AG10803 (cell line): ENCODE measurements at places on chromosomes 16 and 17.
A peak's percentile ranks its signal among the peaks of the same experiment; 100 is the strongest.

DNA sequence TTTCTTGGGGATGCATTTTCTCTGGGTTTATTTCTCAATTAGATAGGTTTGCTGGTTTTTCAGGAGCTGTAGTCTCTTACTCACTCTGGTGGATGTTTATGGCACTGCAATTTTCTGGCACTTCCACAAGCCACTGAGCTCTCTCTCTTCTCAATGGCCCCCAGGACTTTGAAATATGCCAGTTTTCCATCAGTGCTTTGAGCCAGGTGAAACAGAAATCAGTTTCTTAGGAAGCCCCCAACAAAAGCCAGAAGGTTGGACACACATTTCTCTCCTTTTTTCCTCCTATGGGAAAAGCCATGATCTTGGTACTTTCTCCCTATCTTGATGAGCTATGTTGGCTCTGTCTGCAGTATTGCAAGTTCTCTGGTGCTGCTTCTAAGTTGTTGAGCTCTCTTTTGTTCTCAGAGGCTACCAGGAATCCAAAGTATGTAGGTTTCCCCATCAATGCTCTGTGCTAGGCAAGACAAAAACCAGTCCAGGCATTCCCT, 90.7 kb upstream of the SMIM36 start:
- peak; percentile 56 for DNase-seq

GRCh38 chr16:47627085-47627639, 166.0 kb downstream of the PHKB start:
- no peak for DNase-seq

- DNase-seq = no peak
Observed at GRCh38 chr16:56662357-56663354, 4.9 kb downstream of the MT1F start.

DNA sequence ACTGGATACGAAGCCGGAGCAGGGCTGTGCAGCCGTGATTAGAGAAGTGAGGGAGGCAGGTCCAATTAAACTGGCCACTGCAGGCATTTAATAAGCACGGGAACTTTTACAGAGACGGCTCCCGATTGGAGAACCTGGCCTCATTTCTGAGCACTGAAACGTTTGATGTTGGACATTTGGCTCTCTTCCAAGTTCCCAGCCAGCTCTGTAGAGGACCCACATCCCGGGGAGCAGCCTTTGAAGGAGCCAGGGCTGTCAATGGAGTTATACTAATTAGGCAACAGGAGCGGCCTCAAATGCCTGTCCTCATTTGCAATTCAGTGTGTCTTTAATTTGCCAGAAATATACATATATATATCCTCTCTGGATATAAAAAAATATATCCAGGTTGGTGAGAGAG, 499.4 kb upstream of the C16orf82 start:
- DNase-seq = no peak

GRCh38 chr16:74450236-74450635, 29.0 kb upstream of the CLEC18B start:
- DNase-seq = peak; percentile 32

- DNase-seq = no peak
Observed at GRCh38 chr16:11067697-11068141, 123.4 kb downstream of the CLEC16A start.

- DNase-seq = no peak
Observed at GRCh38 chr17:14303343-14304221, 2.7 kb downstream of the HS3ST3B1 start.

- DNase-seq = no peak
Observed at GRCh38 chr16:49463529-49463928, 89.9 kb downstream of the C16orf78 start.

DNA sequence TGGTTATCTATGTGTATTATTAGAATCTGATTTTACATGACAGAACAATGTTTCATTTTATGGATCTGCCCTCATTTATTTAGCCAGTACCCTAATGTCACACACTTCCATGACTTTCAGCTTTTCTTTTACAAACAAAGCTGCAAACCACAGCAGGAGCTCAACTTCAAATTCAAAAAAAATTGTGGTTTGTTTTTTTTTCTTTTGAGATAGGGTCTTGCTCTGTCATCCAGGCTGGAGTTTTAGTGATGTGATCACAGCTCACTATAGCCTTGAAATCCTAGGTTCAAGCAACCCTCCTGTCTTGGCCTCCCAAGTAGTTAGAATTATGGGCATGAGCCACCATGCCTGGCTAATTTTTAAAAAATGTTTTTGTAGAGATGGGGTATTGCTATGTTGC, 8.2 kb upstream of the MPRIP start:
- DNase-seq = no peak
